Mesendoderm (in vitro differentiated cells): ENCODE measurements at places on chromosomes 1 and 21.
A peak's percentile ranks its signal among the peaks of the same experiment; 100 is the strongest.

GRCh38 chr21:33685613-33686197 is 43.4 kb downstream of the ITSN1 start:
- H3K4me3 ChIP-seq: no peak overlapping the region
- no peak overlapping the region for H3K27ac ChIP-seq
- peak; percentile 52 for DNase-seq

GRCh38 chr1:187157115-187157514 is 328.4 kb downstream of the PLA2G4A start:
- DNase-seq: no peak
- H3K27me3 ChIP-seq: no peaks in the 10 kb centered on the region
- no peaks in the 10 kb centered on the region for H3K36me3 ChIP-seq
- H3K27ac ChIP-seq: no peak overlapping the region
- H3K4me1 ChIP-seq: no peaks in the 10 kb centered on the region
- no peak overlapping the region for H3K4me3 ChIP-seq

GRCh38 chr1:21901473-21901847 is 35.6 kb downstream of the HSPG2 start:
- H3K27ac ChIP-seq: no peak overlapping the region
- H3K4me3 ChIP-seq: no peak overlapping the region
- no peaks in the 10 kb centered on the region for H3K27me3 ChIP-seq
- peak; percentile 66 for DNase-seq
- H3K4me1 ChIP-seq: no peaks in the 10 kb centered on the region
- H3K36me3 ChIP-seq: no peaks in the 10 kb centered on the region

- DNase-seq: peak; percentile 48
- H3K4me1 ChIP-seq: no peaks in the 10 kb centered on the region
- no peaks in the 10 kb centered on the region for H3K36me3 ChIP-seq
- H3K4me3 ChIP-seq: no peak overlapping the region
- H3K27ac ChIP-seq: no peak overlapping the region
These were observed 178.6 kb downstream of the RRAGC start for GRCh38 chr1:38680801-38681510.

GRCh38 chr1:7930645-7931445 is 9.8 kb downstream of the TNFRSF9 start:
- peaks cover 5% of the 10 kb centered on the region for H3K4me1 ChIP-seq
- DNase-seq: no peak
- no peaks in the 10 kb centered on the region for H3K27me3 ChIP-seq
- H3K36me3 ChIP-seq: no peaks in the 10 kb centered on the region

GRCh38 chr1:200934676-200935245 is 40.1 kb downstream of the INAVA start:
- no peaks in the 10 kb centered on the region for H3K27me3 ChIP-seq
- no peaks in the 10 kb centered on the region for H3K4me1 ChIP-seq
- no peaks in the 10 kb centered on the region for H3K36me3 ChIP-seq
- no peak overlapping the region for H3K4me3 ChIP-seq
- no peak for DNase-seq

- H3K4me3 ChIP-seq: peak overlapping the region; percentile 4
- no peaks in the 10 kb centered on the region for H3K36me3 ChIP-seq
- peak; percentile 80 for DNase-seq
These were observed 450 bp upstream of the POU3F1 start for GRCh38 chr1:38046884-38047602.

DNA sequence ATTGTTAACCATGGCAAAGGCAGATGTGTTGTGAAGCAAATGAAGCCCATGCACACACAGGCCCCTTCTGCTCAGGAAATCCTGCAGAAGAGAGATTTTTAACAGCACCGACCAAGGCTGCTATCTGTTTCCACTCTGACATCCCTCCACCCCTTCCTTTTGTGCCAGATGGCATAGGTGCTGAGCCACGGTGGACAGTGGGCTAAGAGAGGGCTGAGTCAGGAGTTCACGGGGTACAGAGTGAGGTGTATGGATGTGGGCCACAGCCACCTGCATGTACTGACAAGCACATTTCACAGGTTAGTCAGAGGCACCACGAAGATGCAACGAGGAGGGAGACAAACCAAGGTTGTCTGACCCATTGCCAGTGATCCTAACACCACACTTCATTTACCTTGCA is 9.5 kb downstream of the RSPH1 start:
- DNase-seq: no peak
- H3K27ac ChIP-seq: no peak overlapping the region
- H3K27me3 ChIP-seq: no peaks in the 10 kb centered on the region
- no peaks in the 10 kb centered on the region for H3K36me3 ChIP-seq

DNA sequence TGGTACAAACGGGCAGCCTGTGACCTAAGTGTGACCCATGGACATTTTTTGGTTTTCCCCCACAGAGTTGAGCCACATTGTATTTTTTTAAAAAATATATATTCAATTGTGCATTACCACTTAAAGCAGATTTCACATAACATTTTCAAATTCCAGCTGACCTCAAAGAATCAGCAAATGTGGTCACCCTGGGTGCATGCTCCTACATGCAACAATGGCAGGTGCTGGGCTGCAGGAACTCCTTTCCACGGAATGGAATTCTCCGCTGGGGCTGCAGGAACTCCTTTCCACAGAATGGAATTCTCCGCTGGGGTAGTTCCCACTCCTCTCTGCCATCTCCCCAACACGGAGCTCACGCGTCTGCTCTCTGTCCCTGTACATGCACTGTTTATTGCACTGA is 68.7 kb downstream of the MAP10 start:
- H3K27me3 ChIP-seq: no peaks in the 10 kb centered on the region
- no peaks in the 10 kb centered on the region for H3K4me1 ChIP-seq
- DNase-seq: no peak

DNA sequence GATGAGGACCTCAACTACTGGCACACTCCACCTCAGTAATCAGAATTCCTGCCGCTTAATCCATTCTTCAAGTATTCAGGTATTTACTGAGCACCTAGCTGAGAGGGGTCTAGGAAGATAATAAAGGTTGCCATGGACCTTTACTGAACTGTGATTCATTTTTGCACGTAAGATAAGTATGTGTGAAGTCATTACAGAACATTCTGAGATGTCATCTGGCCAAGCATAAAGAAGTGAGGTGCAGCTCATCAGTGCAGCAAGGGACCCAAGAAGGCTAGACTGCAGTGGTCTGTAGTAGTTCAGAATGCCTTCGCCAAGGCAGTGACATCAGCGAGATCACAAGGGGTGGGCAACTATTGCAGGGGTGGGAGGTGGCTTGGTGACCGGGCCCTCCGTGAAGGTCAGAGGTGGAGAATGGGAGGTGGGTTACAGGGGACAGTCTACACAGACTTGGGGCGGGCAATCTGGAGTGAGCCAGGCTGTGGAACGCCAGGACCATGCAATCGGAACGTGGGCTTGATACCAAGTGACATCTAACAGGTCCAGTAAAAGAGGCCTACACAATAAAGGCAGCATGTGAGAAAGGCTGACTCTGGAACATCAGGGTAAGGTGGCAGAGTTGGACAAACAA is 107.4 kb downstream of the SLC45A1 start:
- H3K27ac ChIP-seq: peak overlapping the region; percentile 99
- peak; percentile 44 for DNase-seq
- H3K4me3 ChIP-seq: no peak overlapping the region
- no peaks in the 10 kb centered on the region for H3K27me3 ChIP-seq

GRCh38 chr1:47693115-47693514 is 255.3 kb downstream of the FOXD2 start:
- H3K27me3 ChIP-seq: no peaks in the 10 kb centered on the region
- peaks cover 8% of the 10 kb centered on the region for H3K4me1 ChIP-seq
- H3K27ac ChIP-seq: no peak overlapping the region
- DNase-seq: no peak

DNA sequence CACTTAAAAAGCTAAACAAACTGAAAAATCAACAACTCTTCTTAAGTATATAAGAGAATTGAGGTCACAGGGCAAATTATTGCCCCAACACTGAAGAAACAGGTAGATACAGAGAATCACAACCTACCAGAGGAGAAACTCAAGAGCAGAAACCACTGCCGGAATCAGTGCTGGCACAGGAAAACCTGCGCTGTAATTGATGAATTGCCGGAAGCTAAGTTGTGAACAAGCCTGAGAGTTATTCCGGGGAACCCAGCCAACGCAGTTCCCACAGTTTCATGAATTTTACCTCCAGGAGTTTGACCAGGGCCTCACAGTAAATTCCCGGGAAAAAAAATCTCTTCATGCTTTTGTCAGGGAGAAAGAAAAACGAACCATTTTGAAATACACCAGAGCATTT is 657.1 kb upstream of the BRINP3 start:
- no peaks in the 10 kb centered on the region for H3K36me3 ChIP-seq
- no peak overlapping the region for H3K27ac ChIP-seq
- H3K4me1 ChIP-seq: no peaks in the 10 kb centered on the region
- H3K4me3 ChIP-seq: no peak overlapping the region
- H3K27me3 ChIP-seq: no peaks in the 10 kb centered on the region

DNA sequence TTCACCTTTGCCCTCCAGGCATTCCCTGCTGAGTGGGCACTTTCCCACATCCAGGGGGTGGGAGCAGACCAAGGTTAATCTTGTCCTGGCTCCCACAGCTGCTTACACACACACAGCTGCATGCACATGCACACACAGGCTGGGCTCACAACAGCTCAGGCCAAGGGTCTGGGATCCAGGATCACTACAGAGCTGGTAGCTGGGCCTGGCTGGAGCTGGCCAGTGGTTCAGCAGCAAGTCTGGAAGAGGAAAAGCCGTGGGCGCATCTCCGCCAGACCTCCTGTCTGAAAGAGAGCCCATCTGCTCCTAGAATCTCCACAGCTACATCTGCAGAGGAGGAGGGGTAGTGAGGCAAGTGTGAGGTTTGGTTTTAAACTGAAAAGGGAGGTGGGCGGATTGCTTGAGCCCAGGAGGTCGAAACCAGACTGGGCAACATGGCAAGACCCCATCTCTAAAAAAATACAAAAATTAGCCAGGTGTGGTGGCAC is 3.8 kb downstream of the CDK18 start:
- H3K4me3 ChIP-seq: no peak overlapping the region
- no peaks in the 10 kb centered on the region for H3K36me3 ChIP-seq
- H3K4me1 ChIP-seq: peaks cover 4% of the 10 kb centered on the region
- no peak overlapping the region for H3K27ac ChIP-seq
- DNase-seq: no peak

GRCh38 chr1:921011-921837 is 2.5 kb upstream of the SAMD11 start:
- H3K4me1 ChIP-seq: peaks cover 8% of the 10 kb centered on the region
- H3K36me3 ChIP-seq: peaks cover 1% of the 10 kb centered on the region
- no peak overlapping the region for H3K27ac ChIP-seq
- H3K4me3 ChIP-seq: no peak overlapping the region
- H3K27me3 ChIP-seq: peaks cover 6% of the 10 kb centered on the region

DNA sequence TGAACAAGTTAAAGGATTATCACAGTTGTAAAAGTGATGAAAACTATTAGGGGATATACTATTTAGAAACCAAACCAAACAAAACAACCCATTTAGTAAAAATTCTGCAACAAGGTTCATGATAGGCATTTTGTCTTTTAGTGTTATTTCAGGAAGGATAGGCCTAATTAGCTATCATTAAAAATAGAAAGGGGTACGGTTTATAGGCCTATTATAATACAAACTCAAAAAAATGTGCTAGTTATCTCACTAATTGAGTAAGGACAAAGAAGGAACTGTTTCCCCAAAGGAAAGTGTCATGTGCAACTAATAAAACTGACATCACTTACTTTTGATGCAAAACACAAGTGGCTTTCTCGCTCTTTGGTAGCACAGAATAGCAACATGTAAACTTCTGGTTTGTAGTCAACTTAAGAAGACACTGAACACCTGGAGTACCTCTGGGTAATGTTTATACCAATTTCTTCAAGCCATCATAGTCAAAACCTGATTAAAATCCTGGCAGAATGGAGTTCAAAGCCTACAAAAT is 28.5 kb downstream of the SLC16A1 start:
- H3K4me1 ChIP-seq: no peaks in the 10 kb centered on the region
- DNase-seq: no peak
- no peak overlapping the region for H3K4me3 ChIP-seq
- no peak overlapping the region for H3K27ac ChIP-seq

DNA sequence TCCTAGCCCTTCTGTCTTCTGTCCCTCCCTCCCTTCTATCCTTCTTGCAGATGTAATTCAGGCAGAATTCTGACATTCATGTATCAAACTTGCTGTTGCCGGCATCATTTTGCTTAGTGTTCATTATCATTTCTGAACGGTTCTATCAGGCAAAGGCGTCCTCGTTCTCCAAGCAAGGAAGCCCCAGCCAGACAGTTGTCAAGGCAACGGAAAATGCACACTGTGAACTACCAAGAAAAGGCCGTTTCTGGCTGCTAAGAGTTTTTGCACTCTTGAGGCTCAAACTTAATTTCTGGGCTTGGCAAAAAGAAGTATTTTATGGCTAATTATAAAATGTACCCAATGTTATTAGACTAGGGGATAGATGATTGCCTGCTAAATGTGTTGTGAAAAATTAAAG is 164.7 kb upstream of the KCNJ15 start:
- H3K4me3 ChIP-seq: no peak overlapping the region
- no peak overlapping the region for H3K27ac ChIP-seq
- no peaks in the 10 kb centered on the region for H3K4me1 ChIP-seq
- no peaks in the 10 kb centered on the region for H3K27me3 ChIP-seq
- H3K36me3 ChIP-seq: no peaks in the 10 kb centered on the region
- no peak for DNase-seq

GRCh38 chr1:153968408-153968807 is 706 bp downstream of the CREB3L4 start:
- H3K36me3 ChIP-seq: no peaks in the 10 kb centered on the region
- no peak for DNase-seq

- no peak for DNase-seq
- no peaks in the 10 kb centered on the region for H3K36me3 ChIP-seq
- peaks cover 4% of the 10 kb centered on the region for H3K4me1 ChIP-seq
- no peaks in the 10 kb centered on the region for H3K27me3 ChIP-seq
- H3K27ac ChIP-seq: no peak overlapping the region
- no peak overlapping the region for H3K4me3 ChIP-seq
These were observed 136.9 kb upstream of the L1TD1 start for GRCh38 chr1:62057641-62058290.
